ENCODE measurements at places on chromosomes 2 and 18. TPM values are rescaled to one million over a fixed set of nuclear protein-coding genes. Genes with fewer than 3 reads are reported as not detected.

DNA sequence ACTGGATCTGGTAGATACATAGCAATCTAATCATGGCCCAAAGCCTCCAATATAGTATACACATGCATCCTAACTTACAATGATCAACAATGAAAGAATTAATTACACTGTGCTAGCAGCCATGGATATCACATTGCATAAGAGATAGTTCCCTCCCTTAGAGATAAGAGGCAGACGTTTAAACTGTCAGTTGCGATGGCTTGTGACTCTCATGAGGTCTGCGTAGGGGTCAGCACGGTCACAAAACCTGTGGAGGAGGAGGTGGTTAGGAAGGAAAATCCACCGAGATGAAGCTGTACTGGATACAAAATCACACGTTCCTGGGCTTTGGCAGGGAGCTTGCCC is 800 bp upstream of the RALB start:
- no peak for DNase-seq

GRCh38 chr2:230932556-230933511 is 7.8 kb upstream of the GPR55 start:
- DNase-seq: peak; percentile 28

- DNase-seq: peak; percentile 42
Observed at GRCh38 chr2:224401641-224402342, at the start of gene FAM124B. Gene FAM124B (minus strand): TSS chr2:224402107. CDS start chr2:224401768, 339 bp downstream.

The TCF23 gene
- total RNA-seq: not detected

The CNTNAP5 gene
- total RNA-seq: not detected

GRCh38 chr2:64593035-64593655 is 60.6 kb downstream of the SERTAD2 start:
- peak; percentile 21 for DNase-seq

GRCh38 chr18:49123431-49123830 is 172.7 kb upstream of the SMAD7 start:
- peak; percentile 2 for DNase-seq

The FANCL gene
- total RNA-seq: 9.0 TPM

The NOSTRIN gene
- total RNA-seq: 0.18 TPM

The BMP10 gene
- not detected for total RNA-seq

GRCh38 chr2:164841719-164842623 is at the start of gene COBLL1:
Gene COBLL1 (minus strand): TSS chr2:164841823. CDS start chr2:164841196, 627 bp downstream.
- peak; percentile 41 for DNase-seq

DNA sequence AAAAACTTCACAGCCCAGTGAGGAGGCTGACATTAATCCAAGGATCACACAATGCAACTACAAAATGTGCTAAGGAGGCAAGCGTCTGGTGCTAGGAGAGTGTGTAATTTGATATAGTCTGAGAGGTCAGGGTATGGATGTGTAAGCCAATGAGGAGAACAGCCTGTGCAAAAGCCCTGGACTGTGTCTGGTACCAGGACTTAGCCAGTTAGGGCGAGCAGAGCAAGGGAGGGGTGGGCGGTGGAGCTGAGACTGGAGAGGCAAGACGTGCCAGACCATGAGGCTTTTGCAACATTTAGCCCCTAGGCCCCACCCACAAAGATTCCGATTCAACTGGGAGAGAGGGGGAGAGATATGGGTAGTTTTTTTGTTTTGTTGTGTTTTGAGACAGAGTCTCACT is 33.5 kb upstream of the SPRED2 start:
- no peak for DNase-seq

The CPLX4 gene
- total RNA-seq: not detected

DNA sequence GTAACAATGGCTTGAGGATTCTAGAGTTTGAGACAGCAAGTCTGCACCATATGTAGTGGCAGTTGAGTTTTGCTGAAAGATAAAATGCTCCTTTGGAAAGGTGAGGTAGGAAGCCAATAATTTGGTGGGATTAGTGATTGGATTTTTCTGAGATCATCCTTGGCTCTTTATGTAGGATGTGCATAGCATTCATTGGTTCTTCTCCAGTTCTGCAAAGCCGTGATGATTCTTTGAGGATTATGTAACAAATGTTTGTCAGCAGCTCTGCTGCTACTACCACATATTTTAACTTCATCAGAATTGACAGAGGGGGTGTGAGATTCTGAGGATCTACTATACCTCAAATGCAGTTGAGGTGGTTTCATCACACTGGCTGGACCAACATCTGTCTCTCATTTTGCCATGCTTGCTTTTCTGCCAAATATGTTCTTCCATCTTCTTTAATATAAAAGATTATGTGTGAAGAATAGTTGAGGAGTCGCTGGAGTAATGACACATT is 188.9 kb upstream of the RASGRP3 start:
- DNase-seq: no peak

DNA sequence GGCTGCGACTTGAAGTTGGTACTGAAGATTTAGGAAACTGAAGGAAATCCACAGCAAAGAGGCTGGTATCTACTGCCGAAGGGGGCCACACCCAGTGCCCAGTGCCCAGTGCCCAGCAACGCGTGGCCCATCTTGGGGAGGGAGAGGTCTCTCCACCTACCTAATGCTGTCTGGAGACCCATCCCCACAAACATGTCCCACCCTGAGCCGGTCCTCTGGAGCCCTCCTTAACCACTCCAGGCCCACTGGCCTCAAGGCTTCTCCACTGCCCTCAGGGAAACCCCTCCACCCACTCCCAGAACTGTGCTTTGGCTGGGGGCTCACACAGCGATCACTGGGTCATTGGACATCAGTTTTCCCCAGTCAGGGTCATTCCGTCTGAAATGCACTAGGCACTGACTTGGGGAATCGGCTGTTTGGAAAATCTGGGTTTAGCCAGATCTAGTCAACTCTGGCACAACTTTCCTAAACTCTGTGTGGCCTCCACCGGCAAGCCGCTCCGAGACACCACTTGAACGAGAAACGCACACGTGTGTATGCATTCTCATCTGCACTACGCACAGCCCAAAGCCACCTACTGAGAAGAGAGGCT is 20.1 kb downstream of the GPR55 start:
- no peak for DNase-seq

DNA sequence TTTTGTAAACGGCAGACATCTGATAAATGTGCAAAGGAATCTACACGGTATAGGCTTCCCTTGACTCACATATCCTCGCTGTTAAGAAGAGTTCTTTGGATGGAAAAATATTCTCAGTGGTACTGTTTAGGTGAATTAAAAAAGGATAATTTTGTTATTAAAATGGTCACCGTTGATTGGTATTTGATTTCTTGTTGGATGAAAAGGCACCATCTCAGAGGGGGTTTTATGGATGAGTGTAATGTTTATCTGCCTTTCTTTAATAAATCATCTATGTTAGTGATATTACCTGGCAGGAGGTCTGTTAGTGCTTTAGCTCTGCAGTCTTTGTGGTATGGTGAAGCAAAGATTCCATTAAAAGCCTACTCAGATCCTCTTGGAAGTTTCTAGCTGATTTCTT is 92.3 kb downstream of the MGAT5 start:
- DNase-seq: no peak

DNA sequence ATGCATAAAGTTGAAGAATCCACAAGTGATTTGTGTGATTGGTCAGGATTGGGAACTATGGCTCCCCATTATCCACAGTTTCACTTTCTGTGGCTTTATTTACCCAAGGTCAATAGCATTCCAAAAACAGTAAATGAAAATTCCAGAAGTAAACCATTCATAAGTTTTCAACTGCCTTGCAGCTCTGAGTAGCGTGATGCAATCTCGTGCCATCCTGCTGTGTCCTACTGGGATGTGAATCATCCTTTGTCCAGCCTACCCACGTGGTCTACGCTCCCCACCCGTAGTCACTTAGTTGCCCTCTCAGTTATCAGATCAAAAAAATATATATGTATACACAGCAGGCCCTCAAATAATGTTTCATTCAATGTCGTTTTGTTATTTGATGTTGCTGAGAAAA is 89.0 kb upstream of the DLGAP1 start:
- DNase-seq: no peak

DNA sequence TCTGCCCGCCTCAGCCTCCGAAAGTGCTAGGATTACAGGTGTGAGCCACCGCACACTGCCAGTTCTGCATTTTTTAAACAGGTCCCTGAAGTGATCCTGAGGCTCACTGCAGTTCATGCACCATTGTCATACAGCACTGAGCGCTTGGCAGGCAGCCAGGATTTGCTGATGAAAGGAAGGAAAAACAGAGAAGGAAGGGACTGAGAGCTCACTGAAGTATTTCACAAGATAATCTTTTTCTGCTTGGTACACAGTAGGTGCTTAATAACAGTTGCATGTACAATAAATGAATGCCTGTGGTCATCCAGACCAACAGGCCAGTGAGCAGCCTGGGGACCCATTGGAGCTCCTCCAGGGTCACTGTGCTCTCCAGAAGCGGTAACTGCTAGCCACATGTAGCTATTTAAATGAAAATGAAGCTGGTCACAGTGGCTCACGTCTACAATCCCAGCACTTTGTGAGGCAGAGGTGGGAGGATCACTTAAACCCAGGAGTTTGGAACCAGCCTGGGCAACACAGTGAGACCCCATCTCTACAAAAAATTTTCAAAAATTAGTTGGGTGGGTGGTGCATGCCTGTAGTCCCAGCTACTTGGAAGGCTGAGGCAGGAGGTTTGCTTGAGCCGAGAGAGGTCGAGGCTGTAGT is 33.1 kb upstream of the SMAD7 start:
- peak; percentile 18 for DNase-seq

DNA sequence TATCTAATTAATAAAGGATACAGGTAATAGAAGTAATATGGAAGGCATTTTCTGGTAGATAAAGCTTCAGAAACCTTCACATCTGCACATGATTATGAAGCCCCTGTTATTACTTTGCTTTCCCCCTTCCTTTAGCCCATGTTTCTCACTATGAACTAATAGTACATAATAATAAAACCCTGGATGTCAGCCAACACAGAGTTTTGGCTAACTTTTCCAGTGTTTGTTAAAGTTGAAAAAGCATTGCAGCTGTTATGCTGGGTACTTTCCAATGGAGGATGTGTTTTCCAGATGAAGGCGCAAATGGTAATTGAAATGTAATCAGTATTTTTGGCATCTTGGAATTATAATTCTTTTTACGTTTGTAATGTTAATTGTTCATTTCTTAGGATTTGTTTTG is 43.5 kb downstream of the SPTBN1 start:
- peak; percentile 31 for DNase-seq

DNA sequence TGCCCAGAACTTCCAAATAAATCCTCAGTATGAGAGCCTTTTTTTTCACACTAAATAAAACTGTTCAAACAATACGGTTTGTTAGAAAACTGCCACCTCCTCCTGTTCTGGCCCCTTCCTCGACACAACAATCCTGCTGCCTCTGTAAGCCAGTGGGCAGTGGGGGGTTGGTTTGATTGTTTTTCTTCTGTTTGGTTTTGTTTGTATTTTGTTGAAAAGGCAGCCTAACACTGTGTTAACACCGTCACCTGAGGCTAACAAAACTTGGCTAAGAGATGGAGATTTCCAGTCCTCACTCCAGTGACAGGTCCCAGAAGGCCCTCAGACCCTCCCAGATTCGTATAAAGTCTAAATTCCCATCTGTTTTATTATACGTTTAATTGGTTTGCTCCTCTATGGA is 402.1 kb downstream of the ZNF521 start:
- DNase-seq: no peak

The SNTG2 gene
- total RNA-seq: 0.56 TPM

DNA sequence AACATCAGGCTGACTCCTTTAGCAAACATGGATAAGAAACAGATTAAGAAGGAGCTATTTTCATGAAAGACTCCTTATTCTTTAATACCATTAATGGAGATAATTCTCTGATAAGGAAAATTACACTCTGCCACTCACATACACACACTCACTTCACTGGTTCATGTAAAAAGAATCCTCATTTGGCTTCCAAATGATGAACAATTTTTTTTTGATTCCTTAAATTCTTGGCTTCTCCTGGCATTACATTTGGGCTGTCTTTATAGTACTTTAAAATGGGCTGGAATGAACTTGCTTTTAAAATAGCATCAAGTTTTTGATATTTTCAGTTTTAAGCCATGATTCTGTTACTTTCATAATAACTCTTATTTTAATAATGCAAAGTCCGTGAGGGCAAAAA is 328.6 kb downstream of the SLC8A1 start:
- no peak for DNase-seq

DNA sequence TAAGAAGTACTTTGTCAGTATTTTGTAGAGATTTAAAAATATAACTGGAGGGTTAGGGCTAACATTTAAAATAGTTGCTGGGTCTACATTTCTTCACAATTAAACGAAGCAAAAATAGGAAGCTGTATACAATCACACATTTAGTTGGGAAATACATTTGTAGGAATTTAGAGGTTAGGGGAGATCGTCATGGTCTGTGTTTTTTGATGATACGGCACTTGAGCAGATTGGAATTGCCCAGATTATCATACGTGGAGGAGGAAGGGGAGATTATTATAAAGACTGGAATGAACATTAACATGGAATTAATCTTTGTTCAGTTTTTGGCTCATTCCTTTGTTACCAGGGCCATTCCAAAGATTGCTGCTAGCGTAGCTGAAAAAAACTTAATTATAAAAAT is 84.6 kb downstream of the MTA3 start:
- DNase-seq: no peak

GRCh38 chr2:112995346-112995920 is 9.8 kb upstream of the IL36A start:
- no peak for DNase-seq

DNA sequence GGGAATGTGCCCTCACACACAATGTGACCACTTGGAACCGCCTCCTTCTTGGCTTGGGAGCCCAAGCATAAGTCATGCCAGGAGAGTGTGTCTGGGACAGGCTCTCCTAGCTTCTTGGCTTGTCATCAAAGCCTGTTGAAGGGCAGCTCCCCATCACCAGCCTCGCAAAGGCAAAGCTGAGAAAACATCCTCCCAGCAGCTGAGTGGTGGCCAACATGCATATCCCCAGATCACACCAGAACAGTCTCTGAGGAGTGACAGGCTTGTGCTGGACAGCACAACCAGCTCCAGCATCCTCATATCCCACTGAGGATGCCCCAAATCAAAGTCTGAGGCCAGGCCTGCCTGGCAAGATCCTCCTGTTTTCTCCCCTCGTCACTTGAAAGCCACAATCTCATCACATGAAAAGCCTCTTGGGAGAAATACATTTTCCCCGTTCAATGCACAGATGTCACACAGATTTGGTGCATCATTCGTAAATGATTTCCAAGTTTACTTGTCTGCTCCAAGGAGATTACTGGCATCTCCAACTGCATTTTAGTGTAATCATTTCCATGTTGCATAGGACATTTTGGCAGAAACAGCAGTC is 269.3 kb downstream of the TTC32 start:
- no peak for DNase-seq

DNA sequence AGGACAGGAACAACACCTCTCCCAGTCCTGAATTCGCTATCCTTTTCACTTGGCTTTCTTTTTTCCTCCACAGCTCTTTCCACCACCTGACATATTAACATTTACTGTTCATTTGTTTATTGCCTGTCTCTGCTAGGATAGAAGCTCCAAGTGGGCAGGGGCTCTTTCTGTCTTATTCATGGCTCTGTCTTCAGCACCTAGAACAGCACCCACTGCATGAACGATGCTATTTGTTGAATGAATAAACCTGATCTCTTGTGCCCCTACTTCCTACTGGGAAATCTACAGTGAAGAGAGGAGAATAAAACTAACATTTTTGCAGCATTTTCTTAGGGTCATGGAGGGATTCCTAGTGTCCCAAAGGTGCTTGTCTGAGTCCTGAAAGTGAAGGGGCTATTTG is 24.4 kb upstream of the GAREM2 start:
- peak; percentile 23 for DNase-seq

- peak; percentile 67 for DNase-seq
Observed at GRCh38 chr2:11446733-11447248, 19.2 kb downstream of the E2F6 start.

Measured in IMR-90 (cell line).